Mammary microvascular endothelial cell (primary cell): ENCODE measurements at places on chromosomes 2 and 18. TPM values are rescaled to one million over a fixed set of nuclear protein-coding genes. Genes with fewer than 3 reads are reported as not detected.

PID1 gene
- total RNA-seq = 0.20 and 0.53 TPM in 2 replicates

CHRND gene
- not detected in 2 replicates for total RNA-seq

TMEM237 gene
- 38.1 and 49.4 TPM in 2 replicates for total RNA-seq

AQP12B gene
- total RNA-seq = not detected in 2 replicates

POTEF gene
- total RNA-seq = under 0.01 TPM in 1 of 2 replicates, not detected in the other

ERBB4 gene
- under 0.01 and 0.07 TPM in 2 replicates for total RNA-seq

C2orf15 gene
- total RNA-seq = not detected in 2 replicates

MSTN gene
- 0.05 TPM in 1 of 2 replicates, not detected in the other for total RNA-seq

PLGLB2 gene
- total RNA-seq = not detected in 2 replicates

DLGAP1 gene
- total RNA-seq = 0.93 and 1.1 TPM in 2 replicates

KCNG3 gene
- total RNA-seq = not detected in 2 replicates

CHAC2 gene
- total RNA-seq = 21.4 TPM in 2 replicates

CAPN13 gene
- not detected in 2 replicates for total RNA-seq

ZNF385B gene
- not detected in 2 replicates for total RNA-seq

FSHR gene
- not detected in 2 replicates for total RNA-seq

CYP27C1 gene
- total RNA-seq = not detected in 2 replicates

IL1B gene
- 4.1 and 7.1 TPM in 2 replicates for total RNA-seq
